ENCODE measurements at places on chromosomes 2 and 18. TPM values are rescaled to one million over a fixed set of nuclear protein-coding genes. Genes with fewer than 3 reads are reported as not detected.

OSR1 gene
- 5.7 TPM for total RNA-seq

PDK1 gene
- 43.4 TPM for total RNA-seq

ERFE gene
- total RNA-seq = 0.81 TPM

SCN3A gene
- 0.85 TPM for total RNA-seq

IKZF2 gene
- 6.1 TPM for total RNA-seq

DSC3 gene
- total RNA-seq = 0.18 TPM

FOXI3 gene
- total RNA-seq = not detected

GLB1L gene
- total RNA-seq = 3.1 TPM

ARHGEF33 gene
- 0.41 TPM for total RNA-seq
